ENCODE measurements at places on chromosomes 3 and 15.

DNA sequence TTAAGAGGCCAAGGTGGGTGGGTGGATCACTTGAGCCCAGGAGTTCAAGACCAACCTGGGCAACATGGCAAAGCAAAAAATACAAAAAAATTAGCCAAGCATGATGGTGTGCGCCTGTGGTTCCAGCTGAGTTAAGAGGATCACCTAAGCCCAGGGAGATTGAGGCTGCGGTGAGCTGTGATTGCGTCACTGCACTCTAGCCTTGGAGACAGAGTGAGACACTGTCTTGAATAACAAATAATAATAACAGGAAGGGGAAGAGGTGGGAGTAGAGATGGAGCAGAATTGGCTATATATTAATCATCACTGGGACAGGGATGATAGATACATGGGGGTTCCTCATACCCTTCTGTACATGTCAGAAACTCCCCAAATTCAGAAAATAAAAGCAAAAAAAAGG is 23.8 kb upstream of the NMB start:
- DNase-seq, result peak; percentile 44

DNA sequence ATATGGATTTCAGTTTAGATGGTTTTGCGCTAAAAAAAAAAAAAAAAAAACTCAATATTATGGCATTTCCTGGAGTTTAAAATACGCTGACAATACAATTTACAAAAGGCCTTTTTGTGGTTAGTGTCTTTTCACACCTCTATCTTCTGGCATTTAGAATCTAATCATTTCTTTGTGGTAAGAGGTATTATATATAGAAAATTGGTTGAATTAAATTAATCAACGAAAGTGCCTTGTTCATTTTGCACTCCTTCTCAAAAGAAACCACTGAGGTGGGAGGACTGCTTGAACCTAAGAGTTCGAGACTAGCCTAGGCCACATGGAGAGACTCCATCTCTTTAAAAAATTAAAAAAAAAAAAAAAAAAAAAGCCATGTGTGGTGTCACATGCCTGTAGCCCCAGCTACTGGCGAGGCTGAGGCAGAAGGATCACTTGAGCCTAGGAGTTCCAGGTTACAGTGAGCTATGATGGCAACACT is 90.0 kb upstream of the ICE2 start:
- DNase-seq, result no peak

DNA sequence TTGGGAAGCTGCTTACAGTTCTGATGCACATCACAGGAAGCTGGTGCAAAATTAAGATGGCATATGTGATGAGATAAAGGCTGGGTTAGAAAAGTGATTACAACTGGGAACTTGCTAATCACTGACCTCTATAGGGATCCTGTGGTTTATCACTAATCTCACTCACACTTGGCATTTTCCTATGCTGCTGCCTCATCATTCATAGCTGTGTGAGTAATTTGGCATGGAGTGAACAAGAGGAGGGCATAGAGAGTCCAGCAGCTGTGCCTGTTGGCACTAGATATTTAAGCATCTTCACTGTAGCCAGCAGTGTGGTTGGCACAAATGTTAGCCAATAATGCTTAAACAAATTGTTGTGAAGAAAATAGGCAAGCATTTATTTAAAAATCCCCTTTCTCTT is 217.7 kb upstream of the CGNL1 start:
- no peak for DNase-seq

DNA sequence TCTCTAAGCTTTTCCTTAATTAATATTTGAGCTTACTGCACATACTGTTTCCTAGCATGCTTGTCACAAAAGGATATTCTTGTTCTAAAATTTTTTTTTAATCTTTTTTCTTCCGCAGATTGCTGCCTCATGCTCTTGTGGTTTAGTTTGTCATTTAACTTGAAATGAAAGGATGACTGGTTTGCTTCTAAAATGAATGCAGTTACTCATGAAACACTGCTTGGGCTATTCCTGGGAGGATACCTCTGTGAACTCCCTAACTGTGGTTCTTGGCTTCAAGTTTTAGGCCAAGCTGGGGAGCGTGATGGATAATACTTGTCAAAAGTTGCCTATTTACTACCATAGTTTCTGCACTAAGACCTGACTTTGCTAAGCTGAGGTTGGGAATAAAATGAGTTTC is 64.0 kb downstream of the USP13 start:
- no peak for DNase-seq

- DNase-seq, result no peak
Measured at GRCh38 chr3:108202834-108203233, 19.4 kb downstream of the IFT57 start.

DNA sequence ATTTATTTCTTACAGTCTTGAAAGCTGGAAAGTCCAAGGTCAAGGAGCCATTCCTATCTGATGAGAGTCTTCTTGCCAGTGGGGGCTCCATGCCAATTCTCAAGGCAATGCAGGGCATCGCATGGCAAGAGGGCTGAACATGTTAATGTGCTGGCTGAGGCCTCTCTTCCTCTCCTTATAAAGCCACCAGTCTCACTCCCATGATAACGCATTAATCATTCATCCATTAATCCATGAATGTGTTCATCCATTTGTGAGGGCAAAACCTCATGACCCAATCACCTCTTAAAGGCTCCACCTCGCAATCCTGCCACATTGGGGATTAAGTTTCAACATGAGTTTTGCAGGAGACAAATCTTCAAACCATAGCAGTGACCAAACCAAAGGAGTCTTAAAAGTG is 118.3 kb downstream of the PROS1 start:
- DNase-seq, result no peak

DNA sequence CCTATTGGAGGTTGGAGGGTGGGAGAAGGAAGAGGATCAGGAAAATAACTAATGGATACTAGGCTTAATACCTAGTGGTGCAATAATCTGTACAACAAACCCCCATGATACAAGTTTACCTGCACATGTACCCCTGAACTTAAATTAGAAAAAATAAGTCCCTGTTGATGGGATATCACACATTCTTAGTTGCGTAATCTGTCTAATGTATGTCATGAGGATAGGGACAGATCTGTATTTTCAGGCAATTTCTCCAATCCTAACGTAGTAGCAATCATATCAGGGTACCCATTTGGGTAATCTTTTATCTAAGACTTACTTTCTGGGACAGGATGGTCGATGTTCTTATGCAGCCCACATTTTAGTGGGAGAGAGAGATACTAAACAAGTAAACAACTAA is 239.1 kb upstream of the AZI2 start:
- DNase-seq, result no peak

GRCh38 chr3:38085943-38086324 is 46.9 kb downstream of the DLEC1 start:
- no peak for DNase-seq

- DNase-seq, result no peak
Measured at GRCh38 chr3:16181361-16181760, 6.9 kb downstream of the GALNT15 start.

- DNase-seq, result no peak
Measured at GRCh38 chr15:82730022-82730530, 20.4 kb upstream of the AP3B2 start.

DNA sequence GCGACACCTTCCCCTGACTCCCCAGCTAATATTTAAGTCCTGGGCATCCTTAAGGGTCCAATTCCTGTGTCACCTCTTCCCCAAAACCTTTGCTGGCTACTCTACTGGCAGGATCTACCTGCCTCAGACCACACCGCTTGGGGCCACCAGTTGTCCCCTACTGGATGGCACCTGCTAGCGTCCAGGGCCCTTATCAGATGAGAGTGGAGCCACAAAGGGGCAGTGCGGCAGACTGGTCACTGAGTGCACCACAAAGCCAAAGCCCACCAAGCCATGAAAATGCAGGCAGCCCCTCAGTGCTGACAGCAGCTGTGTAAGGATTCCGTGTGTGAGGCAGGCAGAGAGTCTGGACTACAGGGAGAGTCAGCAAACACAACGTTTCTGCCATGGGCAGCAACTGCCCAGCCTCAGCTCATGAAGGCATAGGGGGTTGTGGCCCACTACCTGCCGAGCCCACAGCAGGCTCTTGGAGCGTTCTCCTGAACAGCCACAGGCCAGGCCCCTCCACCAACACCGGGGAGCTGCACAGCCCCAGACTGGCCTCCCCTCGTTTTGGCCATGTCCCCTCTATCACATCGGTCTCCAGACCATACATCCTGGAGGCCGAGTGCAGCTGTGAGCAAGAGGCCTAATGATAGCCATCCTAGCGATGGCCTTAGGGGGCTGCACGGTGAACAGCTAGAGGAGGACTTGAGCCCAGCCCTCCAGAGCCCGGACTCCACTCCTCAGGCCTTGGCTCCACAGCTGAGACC is 32.3 kb downstream of the ALDH1L1 start:
- DNase-seq, result no peak

- DNase-seq, result no peak
Measured at GRCh38 chr15:81256916-81257315, 60.2 kb downstream of the IL16 start.

DNA sequence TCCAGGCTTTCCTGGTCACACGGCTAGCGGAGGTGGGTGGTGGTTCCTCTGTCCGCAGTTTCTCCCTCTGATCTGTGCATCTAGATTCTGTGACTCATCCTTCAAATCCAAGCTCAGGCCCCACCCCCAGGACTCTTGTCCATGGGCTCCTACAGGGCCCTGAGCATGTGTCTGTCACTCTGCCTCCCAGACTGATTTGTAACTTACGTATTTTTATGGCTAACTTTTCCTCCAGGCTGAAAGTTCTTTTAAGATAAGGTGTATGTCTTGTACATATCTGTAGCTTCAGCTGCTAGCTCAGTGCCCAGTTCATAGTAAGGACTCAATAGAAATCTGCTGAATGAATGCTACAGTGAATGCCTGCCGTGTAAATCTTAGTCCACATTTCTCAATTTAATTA is 8.0 kb downstream of the ESYT3 start:
- DNase-seq, result no peak

DNA sequence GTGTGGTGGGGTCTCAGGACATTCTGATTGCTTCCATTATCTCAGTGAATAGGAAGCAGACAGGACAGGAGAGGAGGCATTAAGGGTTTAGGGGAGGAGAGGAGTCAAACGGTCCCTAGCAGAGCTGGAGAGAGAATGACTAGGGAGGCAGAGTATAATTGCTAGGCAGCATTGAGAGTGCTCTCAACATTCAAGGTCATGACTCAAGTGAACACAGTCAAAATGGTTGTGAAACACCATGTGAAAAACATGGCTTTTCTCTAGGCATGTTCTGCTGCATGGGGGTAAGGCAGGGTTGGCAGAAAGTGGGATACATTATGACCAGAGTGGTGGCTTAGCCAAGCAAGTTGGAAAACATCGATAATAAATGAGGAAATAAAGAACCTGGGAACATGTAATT is 19.5 kb upstream of the HRH1 start:
- DNase-seq, result no peak

- DNase-seq, result no peak
Measured at GRCh38 chr3:29333576-29333975, 52.7 kb downstream of the RBMS3 start.

DNA sequence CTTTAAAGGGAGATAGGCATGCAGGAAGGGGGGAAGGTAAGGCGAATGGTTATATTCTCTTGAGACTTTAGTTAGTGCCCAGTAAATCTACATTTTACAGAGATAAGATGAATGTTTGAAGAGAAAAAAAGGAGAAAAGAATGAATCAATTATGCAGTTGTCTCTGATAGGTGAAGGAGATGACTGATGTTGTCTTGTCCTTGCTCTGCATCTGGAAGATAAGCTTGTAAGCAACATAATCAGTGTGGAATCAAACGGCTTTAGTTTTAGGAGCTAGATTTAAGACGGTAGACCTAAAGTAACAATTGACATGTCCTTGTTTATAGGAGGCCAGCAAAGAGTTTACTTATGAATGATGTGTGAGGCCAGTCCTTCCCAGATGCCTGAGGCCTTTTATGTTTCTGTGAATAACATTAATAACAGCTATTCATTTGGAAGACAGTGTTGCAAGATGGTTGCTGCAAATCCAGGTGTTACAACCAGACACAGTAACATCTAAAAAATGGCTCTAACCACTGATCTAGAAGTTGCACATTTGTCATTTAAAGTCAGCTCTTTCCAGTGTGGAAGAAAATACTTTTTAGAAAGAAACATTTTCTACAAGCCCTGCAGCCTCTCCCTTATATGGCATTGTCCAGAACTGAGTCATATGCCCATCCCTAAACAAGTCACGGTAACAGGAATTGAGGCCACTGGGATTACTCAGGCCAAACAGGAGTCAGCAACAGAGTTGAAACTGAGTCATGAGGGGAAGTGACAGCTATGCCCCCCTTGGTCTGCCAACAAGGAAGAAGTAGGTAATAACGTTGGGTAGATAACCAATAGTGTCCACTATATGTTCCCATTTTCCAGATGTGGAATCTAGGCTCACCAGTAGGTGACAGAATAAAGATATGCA is 77.5 kb upstream of the FBN1 start:
- DNase-seq, result no peak

All from activated CD4-positive, alpha-beta T cell treated with anti-CD3 and anti-CD28 coated beads for 48 hours (primary cell).